Mucosa of gallbladder (tissue), 1 donor: ENCODE measurements at places on chromosomes 5 and 9. TPM values are rescaled to one million over a fixed set of nuclear protein-coding genes. Genes with fewer than 3 reads are reported as not detected.
A peak's percentile ranks its signal among the peaks of the same experiment; 100 is the strongest.

EFNA5 gene
- 27.9 TPM for total RNA-seq

PCDHA9 gene
- total RNA-seq, result 0.29 TPM

ZBED3 gene
- total RNA-seq, result 16.6 TPM

ACSL6 gene
- 1.5 TPM for total RNA-seq

SLC28A3 gene
- total RNA-seq, result 9.4 TPM

CDHR2 gene
- total RNA-seq, result 65.7 TPM

DNA sequence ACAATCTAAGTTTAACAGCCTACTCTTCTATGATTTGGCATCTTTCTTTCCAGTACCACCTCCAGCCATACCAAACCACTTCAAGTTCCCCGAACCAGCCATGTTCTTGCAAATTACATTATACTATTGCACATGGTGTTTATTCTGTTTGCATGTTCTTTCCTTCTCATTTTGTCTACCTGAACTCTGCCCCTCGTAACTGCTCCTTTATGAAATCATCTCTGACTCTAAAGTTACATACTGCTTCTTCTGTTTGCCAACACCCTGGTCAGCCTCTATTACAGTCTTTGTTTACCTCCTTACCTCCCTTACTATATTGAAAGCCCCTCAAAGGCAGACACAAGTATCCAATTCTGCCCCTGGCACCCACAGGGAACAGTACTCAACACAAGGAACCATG is 6.0 kb downstream of the PPP6C start:
- no peak for DNase-seq

DNA sequence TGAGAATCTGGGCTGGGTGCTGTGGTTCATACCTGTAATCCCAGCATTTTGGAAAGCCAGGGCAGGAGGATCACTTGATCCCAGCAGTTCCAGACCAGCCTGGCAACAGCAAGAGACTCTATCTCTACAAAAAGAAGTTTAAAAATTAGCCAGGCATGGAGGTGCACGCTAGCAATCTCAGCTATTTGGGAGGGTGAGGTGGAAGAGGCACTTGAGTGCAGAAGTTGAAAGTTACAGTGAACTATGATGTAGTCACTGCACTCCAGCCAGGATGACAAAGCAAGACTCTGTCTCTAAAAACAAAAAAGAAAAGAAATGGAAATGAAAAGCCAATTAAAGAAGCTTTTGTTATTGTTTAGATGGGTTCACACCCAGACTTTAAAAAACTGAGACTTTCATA is 131.6 kb upstream of the RASA1 start:
- DNase-seq, result no peak

- DNase-seq, result no peak
These were observed 2.4 kb upstream of the SLC6A18 start for GRCh38 chr5:1222621-1223277.

DNA sequence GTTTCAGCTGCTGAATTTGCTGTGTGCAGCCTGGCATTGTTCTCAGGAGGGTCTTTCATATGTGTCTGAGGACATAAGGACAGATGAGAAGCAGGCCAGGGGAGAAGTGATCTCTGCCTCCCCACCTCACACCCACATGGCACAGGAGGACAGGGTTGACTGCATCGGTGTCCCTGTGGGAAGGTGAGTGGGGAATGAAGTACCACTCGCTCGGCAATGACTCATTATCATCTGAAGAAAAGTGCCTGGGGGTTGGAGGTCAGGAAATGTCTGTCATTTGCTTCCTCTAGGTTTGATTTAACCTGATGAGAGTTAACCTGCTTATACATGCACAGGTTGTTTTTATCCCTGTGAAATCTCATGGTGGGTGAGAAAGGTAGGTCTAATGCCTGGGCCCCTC is 195.0 kb downstream of the GADD45G start:
- DNase-seq, result no peak

GRCh38 chr5:174609116-174609515 is 115.3 kb upstream of the MSX2 start:
- DNase-seq, result peak; percentile 53

DNA sequence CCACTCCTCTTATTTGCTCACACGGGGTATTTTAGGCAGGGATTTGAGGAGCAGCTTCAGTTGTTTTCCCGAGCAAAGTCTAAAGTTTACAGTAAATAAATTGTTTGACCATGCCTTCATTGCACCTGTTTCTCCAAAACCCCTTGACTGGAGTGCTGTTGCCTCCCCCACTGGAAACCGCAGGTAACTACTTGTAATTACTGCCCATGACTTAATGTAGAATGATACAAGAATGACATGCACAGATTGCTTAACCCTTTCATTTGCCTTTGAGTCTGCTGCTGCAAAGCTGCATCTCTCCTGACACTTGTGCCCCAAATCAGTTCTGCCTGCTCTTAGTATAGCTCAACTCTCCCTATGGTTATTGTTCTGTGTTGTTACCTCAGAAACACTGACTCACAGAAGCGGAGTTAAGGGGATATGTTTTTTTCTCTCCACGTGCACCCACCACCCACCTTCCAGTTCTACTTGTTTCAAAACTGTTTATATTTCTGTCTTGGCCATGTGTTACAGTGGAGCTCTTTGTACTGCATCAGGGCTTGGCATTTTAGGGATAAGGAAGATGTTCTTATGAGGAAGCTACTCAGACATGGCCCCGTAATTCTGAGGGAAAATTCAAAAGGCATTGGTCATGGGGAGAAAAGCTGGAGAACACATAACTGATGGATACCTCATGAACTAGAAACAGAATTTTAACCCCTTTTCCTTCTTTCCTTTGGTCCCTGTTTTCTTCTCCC is 2.3 kb downstream of the ADRB2 start:
- DNase-seq, result no peak

DNA sequence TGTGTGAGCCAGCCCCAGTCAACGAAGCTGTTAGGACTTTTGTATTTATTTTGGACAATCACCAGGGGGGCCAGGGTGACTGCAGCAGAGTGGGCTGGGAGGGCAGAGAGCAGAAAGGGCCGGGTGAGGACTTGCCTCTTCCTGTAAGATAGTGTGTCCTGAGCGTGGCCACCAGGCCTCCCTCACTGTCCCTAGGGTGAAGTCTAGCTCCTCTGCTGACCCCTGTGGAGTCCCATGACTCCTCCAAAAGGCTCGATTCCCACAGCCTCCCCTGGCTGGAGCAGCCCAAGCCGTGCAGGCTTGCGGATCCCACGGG is 147.8 kb downstream of the RXRA start:
- DNase-seq, result no peak
